Glomerular endothelial cell (primary cell): ENCODE measurements at places on chromosomes 7 and 10.

DNA sequence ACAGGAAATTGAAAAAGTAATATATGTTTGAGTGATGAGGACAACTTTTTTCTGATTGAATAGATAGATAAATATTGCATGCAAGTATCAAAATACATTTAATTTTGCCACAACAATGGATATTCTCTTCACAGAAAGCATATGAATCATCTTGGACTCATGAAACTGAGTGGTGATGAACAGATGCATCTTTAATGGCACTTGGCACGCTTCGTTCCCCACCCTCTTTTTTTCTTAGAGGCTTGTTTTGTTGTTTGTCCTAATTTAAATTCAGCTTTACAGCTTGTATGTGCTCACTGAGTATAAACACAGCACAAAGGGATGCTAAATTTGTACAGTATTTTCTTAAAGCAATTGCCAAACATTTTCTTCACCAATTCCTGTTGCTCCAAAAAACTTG lies 145.0 kb upstream of the YAE1 start:
- DNase-seq: no peak

DNA sequence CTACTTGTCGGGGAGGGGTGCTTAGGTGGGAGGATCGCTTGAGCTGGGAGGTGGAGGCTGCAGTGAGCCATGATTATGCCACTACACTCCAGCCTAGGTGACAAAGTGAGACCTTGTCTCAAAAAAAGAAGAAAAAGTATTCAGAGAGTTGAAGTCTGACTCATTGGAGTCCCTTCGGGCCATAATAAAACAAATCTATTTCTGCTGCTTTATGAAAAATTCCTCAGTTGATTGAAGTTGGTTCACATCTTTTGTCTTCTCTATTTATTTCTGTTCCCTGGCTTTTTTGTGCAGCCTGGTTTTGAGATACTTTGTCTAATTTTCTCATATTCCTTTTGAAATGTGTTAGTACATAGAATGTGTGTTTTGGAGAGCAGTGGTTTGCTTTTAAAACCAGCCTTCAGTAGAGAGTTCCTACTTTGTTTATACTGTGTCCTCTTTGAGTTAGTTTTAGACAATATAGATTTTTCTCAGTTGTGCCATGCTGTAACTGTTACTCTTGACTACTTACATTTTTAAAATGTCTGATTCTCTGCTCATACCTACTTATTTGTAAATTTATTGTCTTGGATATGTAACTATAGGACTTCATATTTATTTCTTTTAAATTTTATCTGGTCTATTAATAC lies 36.7 kb downstream of the LUC7L2 start:
- no peak for DNase-seq

DNA sequence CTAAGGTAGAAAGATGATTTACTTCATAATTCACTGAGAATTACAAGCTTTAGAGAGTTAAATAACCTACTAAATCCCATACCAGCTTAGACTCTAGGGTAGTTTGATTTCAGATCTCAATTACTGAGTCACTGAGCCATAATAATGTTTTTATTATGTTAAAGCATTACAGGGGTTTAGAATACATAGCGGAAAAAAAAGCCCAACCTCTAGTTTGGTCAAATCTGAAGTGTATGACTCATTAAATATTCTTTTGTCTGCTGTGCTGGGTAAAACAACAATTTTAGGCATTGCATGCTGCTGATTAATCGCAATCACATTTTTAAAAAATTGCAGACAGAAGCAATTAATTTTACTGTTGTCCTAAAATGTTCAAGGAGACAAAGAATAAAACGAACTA lies 48.5 kb downstream of the MALRD1 start:
- no peak for DNase-seq

DNA sequence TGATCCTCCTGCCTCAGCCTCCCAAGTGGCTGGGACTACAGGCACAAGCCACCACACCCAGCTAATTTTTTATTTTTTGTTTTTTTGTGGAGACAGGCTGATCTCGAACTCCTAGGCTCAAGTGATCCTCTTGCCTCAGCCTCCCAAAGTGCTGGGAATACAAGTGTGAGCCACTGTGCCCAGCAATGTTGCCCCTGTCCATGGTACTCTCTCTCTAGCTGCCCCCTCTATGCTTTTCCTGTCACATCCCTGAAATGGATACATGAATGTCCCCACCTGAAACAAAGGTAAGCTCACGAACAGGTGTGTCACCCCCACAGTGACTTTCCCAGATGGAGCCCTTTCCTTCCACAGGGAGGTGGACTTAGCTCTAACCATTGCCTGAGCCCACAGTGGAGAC lies 141.1 kb upstream of the MGMT start:
- no peak for DNase-seq

GRCh38 chr10:18282094-18282493 lies 141.9 kb downstream of the CACNB2 start:
- DNase-seq: no peak

DNA sequence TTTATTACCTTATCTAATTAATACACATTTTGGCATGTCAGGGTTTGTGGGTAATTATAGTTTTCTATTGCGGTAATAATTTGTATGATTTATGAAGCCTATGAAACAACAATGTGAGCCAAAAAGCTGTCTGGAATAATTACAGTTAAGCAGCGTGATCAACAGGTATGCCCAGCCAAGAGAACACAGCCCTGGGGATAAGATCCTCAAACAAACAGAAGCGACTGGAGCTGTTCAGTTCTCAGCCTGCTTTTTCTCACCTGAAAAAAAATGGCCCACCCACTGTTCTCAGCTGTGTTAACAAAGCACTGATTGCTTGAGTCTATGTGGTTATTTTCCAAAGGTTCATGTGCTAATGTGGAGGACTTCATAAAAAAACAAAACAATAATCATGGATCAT lies 855.8 kb downstream of the GATA3 start:
- DNase-seq: no peak

GRCh38 chr10:17235136-17235535 lies 7.1 kb downstream of the VIM start:
- no peak for DNase-seq

- no peak for DNase-seq
Measured at GRCh38 chr10:124464028-124464965, 2.7 kb downstream of the LHPP start.

GRCh38 chr7:54812756-54813322 lies 53.8 kb upstream of the SEC61G start:
- no peak for DNase-seq

- DNase-seq: no peak
Measured at GRCh38 chr10:48993627-48994026, 54.0 kb upstream of the LRRC18 start.

- peak; percentile 99 for DNase-seq
Measured at GRCh38 chr7:107168233-107169119, at the start of gene HBP1. TSS of gene HBP1 (plus strand) at chr7:107169003. CDS start at chr7:107179894, 10,891 bp downstream.

DNA sequence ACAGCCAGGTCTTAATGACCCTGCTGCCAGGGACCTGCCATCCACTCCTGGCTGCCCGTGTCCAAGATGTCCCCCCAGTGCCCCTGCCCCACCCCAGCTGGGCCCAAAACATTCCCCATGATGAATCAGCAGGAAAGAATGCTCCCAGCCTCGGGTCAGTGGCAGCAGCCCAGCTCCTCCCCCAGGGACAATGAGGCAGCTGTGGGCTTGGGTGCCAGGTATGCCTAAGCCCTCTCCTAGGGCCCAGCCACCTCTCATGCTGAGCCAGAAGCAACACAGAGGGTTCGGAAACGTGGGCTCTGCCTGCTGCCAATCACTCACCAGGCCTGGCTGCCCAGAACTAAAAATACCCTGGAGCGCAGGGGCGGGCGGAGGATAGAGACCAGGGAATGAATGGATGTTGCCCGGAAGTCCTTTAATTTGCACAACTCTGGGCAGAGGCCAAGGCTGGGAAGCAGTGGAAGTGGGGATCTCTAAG lies 1.5 kb upstream of the LOXL4 start:
- DNase-seq: no peak

GRCh38 chr10:30422981-30423654 lies 10.9 kb upstream of the MAP3K8 start:
- DNase-seq: no peak

GRCh38 chr10:16586358-16587138 lies 64.9 kb upstream of the C1QL3 start:
- DNase-seq: no peak

DNA sequence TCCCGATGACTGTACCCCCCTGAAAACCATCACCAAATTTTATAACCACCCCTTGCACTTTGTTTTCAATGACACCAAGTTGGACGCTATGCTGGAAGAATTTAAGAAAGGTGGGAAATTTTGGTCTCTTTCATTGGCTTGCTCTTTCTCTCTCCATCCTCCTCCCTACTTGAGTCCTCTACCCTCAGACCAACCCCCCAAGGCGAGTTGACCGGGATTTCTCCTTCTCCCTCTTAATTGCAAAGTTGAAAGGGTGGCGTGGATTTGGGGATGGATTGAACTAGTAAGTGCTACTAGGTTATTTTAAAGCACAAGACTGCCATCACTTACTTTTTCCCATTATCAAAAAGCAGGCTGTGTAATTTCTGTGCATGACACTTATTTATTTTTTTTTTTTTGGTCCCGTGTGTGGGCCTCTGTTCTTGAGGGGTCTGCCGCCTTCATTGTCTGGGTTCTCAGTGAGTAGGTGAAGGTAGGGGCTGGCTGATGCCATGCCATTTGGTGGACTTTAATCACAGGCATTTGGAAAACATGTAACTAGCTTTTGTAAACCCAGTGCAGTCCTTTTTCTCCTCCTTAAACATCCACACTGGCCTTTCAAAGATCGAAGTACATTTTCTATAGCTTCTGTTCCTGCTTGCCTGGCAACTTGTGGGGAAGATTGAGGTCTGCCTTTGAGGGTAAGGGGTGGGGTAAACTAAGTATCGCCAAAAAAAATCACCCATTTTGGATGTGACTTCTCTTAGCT lies 2.1 kb downstream of the CNNM2 start:
- no peak for DNase-seq

DNA sequence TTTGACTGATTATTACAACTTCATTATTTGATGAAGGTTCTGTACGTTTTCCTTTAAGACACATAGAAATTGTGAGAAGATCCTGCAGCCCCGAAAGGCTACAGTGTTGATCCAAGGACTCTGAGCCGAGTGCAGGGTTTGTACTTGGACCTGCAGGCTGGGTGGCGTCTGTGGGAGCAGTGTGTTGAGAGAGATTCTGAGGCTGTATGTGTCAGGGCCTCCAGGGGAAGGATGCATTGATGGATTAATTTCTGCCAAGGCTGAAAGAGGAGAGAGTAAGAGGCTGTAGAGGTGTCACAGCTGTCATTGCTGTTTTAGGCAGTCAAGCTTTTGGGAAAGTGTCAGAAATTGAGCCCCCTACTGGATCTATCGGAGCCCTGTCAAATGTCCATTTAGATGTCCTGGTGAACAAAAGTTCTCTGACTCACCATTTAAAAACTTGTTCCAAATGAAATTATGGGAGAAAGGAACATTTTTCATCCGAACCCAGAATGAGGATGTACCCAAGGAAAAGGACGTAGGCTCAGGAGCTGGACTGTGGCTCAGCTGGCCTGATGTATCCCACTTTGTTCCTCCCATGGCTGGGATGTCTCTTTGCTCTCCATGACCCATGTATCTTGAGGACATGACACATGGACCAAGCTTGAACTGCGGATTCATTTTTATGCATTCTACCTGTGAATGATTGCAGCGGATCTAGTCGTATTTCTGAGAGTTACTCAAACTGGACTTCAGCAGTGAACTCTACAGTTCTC lies 102.2 kb downstream of the TCF7L2 start:
- DNase-seq: no peak

- no peak for DNase-seq
Measured at GRCh38 chr10:21368022-21368582, 157.4 kb downstream of the SKIDA1 start.

- DNase-seq: no peak
Measured at GRCh38 chr7:143988976-143989745, 11.0 kb upstream of the OR6B1 start.

DNA sequence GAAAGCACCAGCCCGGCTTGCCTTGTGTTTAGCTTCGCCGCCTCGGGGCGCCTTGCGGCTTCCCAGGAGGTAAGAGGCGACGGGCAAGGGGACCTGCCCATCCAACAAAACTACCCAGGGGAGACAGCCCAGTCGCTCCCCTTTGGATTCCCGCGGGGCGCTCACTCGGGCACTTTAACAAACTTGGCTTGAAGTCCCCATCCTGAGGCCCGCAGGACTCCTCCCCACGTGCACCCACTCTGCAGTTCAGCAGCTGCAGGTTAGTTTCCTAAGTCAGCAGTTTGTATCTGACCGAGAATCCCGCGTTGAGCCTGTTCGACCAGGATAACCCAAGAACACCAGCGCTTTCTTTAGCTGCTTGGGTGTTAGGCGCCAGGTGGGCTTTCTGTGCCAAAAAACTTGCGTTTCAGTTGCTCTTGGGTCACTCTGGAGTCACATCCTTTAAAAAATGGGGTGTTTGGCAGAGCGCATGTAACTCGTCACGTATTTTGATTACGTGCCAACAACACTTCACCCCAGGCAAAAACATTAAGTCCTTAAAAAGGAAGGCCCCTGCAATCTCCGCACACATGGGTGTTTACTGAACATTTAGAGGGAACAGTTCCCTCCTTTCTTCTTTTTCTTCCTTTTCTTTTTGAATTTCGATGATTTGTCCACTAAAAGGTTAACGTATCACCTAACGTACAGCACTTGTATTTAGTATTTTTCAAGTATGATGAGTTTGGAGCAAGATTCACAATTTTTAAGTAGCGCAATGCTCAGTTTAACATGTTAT lies 876 bp downstream of the DNAH11 start:
- no peak for DNase-seq

- DNase-seq: no peak
Measured at GRCh38 chr7:157997471-157997870, 590.2 kb downstream of the PTPRN2 start.

DNA sequence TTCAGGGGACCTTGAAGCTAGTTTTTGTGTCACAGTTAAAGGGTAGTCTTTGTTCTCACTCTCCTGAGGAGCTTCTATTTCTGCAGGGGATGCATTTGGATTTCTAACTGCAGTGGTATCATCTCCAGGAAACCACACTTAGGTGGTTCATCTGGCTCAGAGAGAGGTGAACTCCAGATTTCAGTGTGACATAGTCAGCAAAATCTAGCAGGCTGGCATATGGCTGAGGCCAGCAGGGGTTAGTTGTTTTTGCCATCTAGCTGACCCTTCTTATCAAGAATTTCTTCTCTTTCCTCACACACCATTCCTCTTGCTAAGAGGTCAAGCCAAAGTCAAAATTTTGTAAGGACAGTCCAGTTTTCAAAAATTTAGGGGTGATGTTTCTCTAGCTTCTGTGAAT lies 248.2 kb downstream of the REEP3 start:
- DNase-seq: no peak

DNA sequence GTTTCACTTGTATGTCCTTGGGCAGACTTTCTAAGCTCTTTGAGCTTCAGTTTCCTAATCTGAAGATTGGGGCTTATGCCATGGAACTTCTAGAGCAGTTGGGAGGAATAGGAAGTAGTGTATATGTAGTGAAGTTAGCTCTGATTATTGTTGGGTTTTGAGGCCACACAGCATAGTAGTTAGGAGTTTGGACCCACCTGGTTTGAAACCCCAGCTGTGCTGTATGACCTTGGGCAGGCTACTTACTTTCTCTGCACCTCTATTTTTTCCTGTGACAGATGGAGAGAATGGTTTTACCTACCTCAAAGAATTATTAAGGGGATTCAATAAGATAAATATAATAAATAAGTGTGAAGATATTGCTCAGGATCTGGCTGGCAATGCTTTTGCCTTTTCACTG lies 61.4 kb upstream of the ADRB1 start:
- no peak for DNase-seq

- DNase-seq: no peak
Measured at GRCh38 chr10:35637462-35637861, 4.6 kb downstream of the FZD8 start.

GRCh38 chr7:75811894-75812678 lies 1.5 kb downstream of the CCL24 start:
- no peak for DNase-seq
